ENCODE measurements at places on chromosomes 1 and 21.
A peak's percentile ranks its signal among the peaks of the same experiment; 100 is the strongest.

DNA sequence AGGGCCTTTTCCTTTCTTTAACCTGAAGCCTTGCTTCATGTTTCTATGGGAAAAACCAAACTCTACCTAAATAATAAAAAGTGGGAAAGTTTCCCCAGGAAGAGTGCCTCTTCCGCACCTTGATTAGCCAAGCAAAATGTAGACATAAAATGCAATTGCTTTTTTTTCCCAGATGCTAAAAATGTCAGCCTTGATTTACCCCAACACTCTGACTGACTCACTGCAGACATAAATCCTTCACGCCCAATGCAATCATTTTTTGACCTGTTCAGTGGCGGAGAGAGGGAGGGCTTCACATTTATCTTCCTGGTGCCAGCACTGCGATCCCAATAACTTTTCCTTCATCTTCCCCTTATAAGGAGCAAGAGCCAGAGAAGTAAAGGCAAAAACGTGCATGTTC is 261.5 kb downstream of the SEC16B start:
- DNase-seq, result no peak

GRCh38 chr1:234696148-234696576 is 86.2 kb upstream of the IRF2BP2 start:
- no peak for DNase-seq

- DNase-seq, result no peak
Observed at GRCh38 chr1:55311057-55311641, 96.0 kb upstream of the USP24 start.

DNA sequence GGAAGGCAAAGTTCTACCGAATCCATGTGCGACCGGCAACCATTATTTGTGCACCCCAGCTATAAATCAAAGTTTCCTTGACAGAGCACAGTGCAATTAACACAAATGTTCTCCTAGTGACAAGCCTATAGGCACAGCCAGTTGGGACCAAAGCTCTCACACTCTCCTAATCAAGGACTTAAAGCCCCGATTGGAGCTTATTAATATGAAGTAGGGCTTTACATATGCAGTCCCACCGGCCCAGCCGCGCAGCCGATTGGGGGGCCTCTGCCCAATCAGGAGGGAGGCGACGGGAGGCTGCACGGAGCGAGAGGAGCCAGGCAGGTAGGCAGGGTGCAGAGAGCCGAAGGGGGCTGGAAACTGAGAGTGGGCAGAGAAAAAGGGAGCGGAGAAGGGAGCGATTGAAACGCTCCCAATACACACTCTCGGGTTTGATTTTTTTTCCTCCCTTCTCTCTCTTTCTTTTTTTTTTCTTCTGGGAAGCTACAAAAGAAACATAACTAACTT is at the start of gene ESRRG:
Gene ESRRG (minus strand): TSS at position 156 of the 507 bp plus-strand sequence. CDS start 130 bp downstream, at position 26.
- peak; percentile 60 for DNase-seq

- DNase-seq, result no peak
Observed at GRCh38 chr1:236027104-236027503, 37.8 kb downstream of the NID1 start.

GRCh38 chr1:69312055-69312732 is 255.5 kb upstream of the LRRC7 start:
- no peak for DNase-seq

GRCh38 chr21:36035381-36035791 is 24.9 kb downstream of the SETD4 start:
- no peak for DNase-seq

DNA sequence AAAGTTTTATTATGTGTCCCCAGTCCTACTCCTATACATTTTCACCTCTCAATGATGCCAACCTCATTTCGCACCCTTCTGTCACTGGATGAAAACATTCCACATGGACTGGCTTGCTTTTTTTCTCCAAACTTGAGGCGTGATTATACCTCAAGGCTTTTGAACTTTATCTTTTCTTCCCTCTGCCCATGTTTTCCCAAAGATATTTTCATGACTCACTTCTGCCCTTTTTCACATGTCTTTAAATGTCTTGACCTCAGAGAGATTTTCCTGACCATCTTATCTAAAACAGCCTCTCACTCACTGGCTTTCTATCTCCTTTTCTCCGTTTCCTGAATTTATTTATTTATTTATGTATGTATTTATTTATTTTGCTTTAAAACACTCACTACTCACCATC is 659.0 kb downstream of the PTPRC start:
- no peak for DNase-seq

DNA sequence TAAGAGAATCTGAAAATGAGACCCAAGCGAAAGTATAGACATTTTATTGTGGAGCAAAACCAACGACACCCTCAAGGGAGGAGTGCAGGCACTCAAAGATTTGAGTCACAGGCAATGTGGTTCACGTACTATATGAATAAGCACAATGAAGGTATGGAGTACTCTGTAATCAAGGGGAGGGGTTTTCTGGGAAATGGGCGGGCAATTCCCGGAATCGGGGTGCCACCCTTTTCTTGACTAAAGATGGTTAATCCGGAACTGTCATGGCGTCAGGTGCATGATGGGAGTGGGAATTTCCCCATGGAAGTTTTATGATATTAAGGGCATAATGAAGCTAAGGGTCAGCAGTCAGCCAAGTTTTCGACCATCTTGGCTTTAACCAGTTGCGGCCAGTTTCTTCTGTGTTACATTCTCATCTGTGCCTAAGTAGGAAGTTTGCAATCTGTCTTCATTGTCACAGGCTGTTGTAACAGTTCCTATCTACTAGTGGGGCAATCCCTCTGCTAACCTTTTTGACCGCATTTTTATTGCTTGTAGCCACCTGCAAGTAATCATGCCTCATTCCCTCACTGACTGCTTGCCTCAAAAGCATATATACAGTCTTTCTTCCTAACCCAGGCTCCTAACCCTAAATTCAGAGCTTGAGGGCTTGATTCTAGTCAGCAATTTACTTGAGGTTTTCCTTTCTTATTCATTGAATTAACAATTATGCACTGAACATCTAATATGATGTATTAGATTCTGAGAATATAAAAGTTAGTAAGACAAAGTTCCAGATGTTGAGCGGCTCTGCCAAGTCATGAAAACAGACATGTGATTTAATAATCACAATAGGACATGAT is 775 bp upstream of the AIM2 start:
- DNase-seq, result no peak

- no peak for DNase-seq
Observed at GRCh38 chr1:43258370-43258769, 11.4 kb upstream of the TMEM125 start.

- no peak for DNase-seq
Observed at GRCh38 chr1:15357612-15358207, 52.0 kb upstream of the EFHD2 start.

DNA sequence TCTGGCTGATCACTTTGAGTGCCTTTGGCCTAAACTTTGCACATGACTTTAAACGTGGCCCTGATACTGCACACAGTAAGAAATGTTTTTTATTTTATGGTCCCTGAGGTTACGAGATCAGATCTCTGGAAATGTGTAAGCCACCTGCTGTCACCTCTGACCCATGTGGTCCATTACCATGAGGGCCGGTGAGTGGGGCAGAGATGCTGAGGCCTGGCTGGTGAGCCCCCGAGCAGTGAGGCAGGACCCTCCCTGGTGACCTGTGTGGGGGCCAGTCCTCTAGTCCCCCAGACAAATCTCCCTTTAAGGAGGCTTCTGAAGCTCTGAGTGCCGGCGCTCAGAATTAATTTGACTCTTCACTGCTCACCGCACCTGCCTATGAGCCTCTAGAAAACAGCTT is 12.4 kb downstream of the TFF3 start:
- DNase-seq, result peak; percentile 58

DNA sequence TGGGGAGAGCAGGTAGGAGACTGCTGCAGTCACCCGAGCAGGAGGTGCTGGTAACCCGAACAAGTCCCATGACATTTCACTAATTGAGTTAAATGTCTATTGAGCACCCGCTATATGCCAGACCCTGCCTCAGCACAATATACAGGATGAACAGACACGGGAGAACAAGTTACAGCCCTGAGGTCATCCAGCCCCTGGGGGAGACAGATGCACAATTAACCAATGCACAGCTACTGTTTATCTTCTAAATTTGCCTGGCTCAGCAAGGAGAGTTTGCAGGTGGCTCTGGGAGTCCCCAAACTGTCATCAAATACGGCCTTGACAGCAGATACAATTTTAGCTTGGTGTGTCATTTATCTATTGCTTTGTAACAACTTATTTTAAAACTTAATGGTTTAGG is 18.1 kb downstream of the CITED4 start:
- DNase-seq, result no peak

- DNase-seq, result peak; percentile 4
Observed at GRCh38 chr1:183543619-183544204, 46.5 kb downstream of the NCF2 start.

GRCh38 chr1:103341377-103341880 is 184.1 kb upstream of the RNPC3 start:
- DNase-seq, result no peak

GRCh38 chr1:231192620-231193163 is 30.8 kb downstream of the TRIM67 start:
- DNase-seq, result no peak

- no peak for DNase-seq
Observed at GRCh38 chr1:36771240-36771639, 263.1 kb downstream of the GRIK3 start.

DNA sequence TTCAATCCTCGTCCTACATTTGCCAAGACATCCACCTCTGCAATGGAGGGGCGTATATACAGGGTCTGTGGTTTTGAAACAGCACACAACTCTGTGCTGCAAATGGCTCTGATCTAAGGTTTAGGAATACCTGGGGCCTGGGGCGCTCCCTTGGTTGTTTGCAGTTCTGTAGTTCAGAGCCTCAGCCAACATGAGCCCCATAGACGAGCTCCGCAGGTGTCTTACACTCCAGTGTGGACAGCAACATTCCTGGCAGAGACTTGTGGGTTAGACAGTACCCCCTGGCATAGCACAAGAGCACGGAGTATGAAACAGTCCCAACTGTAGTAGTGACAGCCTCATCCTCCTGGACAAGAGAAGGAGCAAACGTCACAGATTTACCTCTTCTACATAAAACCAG is 120.3 kb upstream of the BARHL2 start:
- no peak for DNase-seq

DNA sequence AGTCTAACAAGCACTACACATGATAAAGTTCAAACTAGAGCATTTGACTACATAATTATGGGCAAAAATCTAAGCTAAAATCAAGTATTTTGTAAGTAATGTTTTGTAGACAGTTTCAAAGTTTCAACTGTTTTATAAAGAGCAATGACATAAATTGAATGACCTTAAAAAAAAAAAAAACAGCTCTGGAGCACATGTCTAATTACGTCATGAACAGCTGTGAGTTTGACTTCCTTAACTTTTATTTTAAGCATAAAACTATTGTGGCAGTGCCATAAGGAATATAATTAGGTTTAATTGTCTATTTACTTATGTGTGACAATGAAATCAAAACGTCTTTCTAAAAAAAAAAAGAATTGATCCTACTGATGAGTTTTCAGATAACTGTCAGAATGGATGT is 272.5 kb upstream of the LRRC7 start:
- DNase-seq, result no peak

DNA sequence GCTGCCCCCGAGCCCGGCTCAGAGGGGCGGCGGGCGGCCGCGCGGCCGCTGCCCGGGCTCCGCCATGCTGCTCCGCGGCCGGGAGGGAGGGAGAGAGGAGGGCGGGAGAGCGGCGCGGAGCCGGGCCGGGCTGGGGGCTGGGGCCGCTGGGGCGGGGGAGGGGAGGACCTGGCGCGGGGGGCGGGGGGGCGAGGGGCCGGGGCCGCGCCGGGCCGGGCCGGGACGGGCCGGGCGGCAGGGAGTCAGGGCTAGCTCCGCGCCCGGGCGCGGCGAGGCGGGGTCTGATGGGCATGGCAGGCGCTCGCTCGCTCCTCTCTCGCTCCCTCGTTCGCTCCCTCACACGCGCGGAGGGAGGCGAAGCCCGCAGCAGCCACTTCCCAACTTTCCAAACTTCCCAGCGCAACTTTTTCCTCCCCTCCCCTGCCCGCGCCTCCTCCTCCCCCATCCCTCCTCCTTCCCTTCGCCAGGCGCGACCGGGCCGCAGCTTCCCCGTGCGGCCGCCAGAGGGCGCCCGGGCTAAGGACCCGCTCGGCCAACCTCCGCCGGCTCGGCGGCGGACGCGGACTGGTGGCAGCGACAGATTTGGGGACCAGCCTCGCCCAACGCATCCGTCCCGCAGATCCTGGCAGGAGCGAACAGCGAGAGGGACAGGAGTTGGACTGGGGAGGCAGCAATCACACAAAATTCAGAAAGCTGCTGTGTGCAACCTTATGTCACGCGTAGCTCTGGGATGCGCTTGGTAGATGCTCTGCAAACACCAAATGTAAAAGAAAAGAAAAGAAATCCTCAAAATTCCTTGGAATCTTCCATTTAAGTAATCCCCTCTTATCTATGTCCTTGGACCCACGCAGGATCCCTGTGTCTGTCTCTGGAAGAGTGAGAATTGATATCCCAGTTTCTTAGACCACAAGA is at the start of gene TRABD2B:
Gene TRABD2B (minus strand): TSS at position 97 of the 912 bp plus-strand sequence.
- peak; percentile 27 for DNase-seq

- peak; percentile 5 for DNase-seq
Observed at GRCh38 chr1:215146240-215146975, 63.9 kb downstream of the KCNK2 start.

GRCh38 chr1:181352695-181353094 is 130.6 kb upstream of the CACNA1E start:
- no peak for DNase-seq

- DNase-seq, result no peak
Observed at GRCh38 chr1:150820730-150821512, 12.9 kb upstream of the CTSK start.

- DNase-seq, result no peak
Observed at GRCh38 chr1:164177118-164177517, 381.9 kb upstream of the PBX1 start.

- DNase-seq, result no peak
Observed at GRCh38 chr1:41171266-41171874, 70.7 kb downstream of the SCMH1 start.

- DNase-seq, result no peak
Observed at GRCh38 chr1:200624679-200625335, 4.3 kb upstream of the KIF14 start.

DNA sequence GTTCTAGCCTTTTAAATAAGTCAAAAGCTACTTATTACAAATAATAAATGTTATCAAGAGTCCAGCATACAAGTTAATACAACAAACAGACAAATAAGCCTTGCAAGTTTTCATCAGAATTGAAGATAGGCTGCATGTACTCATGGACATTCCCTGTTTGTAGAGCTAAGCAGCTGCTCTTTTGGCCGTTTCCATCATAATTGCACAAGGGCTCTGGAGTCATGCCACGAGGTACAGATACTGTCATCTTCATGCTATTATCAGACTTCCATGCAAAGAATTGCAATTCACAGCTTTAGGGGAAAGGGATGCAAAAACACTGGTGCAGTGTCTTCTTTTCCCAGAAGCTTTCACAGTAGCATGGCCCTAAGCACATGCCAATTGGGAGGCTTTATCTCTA is 52.8 kb upstream of the TBX15 start:
- no peak for DNase-seq

- no peak for DNase-seq
Observed at GRCh38 chr1:16017461-16018303, at the start of gene HSPB7. HSPB7 (minus strand) TSS chr1:16018043; CDS start chr1:16017963, 80 bp downstream.

Measured in NCI-H2107 (cell line).